ENCODE measurements at places on chromosomes 2 and 18.

DNA sequence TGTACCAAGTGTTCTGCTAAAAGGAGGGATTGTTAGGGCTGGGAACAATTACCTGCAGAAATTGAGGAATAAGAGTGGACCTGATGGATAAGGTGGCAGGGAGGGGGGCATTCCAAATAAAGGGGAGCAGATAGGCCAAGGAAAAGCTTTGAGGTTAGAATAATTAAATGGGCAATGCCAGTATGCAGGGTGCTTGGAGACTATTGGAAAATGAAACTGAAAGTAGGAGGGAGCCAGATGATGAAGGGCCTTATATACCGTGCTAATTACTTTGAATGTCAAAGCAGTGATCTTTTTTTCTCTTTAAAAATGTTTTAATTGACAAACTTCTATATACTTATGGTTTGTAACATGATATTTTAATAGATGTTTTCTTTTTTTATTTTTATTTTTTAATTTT is 42.9 kb downstream of the MMADHC start:
- no peak for DNase-seq

DNA sequence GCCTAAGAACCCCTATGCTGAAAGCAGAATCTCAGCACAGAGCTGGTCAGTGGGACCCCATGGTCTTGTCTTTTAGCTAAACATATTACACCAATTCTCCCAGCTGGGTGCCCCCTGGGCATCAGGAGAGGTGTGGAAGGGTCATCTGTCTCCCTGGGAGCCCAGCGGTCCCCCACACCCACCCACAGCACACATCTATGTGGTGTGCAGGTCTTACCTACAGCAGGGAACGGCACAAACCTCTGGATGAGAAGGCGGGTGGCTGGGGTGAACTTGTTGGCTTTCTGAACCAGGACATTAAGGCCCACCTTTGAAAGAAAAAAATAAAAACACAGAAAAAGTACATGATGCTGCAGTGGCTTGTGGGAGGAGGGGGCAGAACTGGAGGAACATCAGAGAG is 70.7 kb downstream of the EMX1 start:
- DNase-seq = no peak

DNA sequence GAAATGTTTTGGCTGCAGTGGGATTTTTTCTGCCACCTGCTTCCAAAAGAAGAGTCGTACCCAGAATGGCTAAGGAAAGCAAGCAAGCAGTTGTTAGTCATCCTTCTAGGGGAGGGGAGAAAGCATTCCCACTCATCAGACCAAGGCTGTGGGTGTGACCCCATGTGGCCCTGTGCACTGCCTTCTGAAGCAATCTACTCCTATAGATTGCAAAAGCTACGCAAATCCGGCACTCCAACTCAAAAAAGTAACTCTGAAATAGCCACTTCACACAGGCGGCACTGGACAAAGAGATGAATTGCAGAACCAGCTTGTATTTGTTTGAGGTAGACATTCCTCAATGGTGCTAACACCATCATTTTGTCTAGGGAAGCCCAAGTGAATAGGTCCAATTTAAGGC is 44.3 kb downstream of the ST3GAL5 start:
- no peak for DNase-seq

DNA sequence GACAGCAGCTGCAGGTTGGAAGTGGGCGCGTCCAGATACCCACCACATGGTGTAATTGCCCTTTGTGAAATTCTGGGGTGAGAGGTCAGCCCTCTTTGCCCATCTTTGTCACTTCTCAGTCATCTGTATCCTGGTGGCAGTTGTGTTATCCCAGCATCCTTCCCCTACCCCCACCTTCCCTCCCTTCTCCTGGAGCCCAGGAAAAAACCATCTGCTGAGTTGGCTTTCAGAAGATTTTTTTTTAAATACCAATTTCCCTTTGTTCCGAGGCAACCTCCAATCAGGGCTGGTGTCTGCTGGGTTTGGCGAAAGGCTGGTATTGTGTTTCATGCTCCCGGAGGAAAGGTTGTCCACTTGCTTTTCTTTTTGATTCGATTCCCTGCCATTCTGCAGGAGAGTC is 35.2 kb downstream of the SETBP1 start:
- DNase-seq = no peak

DNA sequence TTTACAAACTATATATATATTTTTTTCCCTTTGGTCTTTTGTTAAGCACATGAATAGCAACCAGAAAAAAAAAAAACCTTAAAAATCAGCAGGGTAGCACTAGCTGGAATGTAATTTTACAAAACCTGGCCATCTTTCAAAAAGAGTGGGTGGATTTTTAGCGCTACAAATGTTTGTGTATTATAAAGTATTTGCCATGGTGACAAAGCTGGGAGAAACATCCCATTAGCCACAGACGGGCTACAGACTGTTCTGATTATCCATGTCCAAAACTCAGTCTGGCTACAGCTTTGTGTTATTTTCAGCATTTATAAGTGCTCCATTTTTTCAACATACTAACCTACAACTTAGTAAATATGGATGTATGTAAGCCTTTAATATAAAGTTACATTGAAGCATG is 249.5 kb upstream of the TANK start:
- no peak for DNase-seq

DNA sequence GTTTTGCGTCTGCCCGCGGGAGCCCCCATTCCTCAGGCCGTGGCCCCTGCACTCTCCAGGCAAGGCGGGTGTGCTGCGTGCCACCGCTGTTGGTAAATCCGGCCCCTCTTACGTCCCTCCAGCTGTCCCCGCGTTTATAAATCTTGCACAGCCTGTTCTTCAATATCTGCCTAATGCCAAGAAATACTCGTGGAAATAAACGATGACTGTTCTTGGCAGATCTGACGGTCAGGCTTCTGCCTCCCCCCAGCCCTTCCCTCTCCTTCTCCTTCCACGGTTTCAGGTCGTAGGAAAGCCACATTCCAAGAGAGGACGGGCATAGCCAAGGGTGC is 20.5 kb downstream of the ODC1 start:
- DNase-seq = no peak

- no peak for DNase-seq
Observed at GRCh38 chr2:138724327-138724726, 55.9 kb downstream of the NXPH2 start.

DNA sequence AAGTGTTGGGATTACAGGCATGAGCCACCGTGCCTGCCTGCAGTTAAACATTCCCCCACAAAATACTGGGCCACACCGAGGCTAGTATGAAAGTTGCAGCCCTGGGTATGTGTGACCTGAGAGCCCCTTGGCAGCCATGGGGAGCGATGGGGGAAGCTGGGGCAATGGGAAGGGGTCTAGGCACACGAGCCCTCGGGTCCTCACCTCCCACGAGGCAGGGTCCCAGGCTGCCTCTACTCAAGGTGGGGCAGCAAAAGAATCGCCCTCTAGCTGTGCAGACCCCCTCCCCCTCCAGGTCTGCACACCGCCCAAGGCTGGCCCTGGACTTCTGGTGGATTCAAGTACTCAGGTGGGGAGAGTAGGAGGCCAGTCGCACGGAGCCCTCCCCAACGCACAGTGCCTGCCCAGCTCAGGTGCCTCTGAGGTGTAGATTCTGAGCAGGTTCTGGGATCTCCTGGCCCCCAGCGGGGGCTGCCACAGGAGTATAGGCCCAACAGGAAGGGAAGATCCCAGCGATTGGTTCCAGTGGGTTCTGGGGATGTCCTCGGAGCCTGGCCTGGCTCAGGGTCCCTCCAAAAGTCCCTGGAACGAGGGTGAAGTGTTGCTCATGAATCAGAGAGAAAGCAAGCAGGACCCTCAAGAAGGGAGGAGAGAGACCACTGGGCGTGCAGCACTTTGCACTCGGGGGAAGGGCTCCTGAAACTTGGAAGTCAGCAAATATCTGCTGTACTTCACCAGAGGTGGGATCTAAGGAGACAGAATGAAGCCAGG is 2.6 kb downstream of the GPR35 start:
- no peak for DNase-seq

DNA sequence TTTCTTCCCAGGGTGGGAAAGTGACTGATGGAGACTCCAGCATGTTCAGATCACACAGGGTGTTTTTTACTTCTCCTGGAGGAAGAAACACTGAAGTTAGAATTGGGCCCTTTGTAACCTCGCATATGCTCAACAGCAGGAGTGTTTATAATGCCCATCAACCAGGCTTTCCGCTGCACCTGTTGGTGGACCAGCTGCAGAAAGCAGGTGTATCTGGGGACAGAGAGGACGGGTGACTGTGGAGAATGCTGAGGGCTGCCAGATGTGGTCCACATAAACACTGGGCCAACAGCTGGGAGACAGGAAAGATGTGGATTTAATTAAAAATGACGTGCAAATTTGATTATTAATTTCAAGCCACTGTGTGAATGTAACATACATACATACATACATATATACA is 335.5 kb upstream of the SPRED2 start:
- DNase-seq = no peak

- no peak for DNase-seq
Observed at GRCh38 chr2:19664646-19665045, 237.1 kb downstream of the TTC32 start.

DNA sequence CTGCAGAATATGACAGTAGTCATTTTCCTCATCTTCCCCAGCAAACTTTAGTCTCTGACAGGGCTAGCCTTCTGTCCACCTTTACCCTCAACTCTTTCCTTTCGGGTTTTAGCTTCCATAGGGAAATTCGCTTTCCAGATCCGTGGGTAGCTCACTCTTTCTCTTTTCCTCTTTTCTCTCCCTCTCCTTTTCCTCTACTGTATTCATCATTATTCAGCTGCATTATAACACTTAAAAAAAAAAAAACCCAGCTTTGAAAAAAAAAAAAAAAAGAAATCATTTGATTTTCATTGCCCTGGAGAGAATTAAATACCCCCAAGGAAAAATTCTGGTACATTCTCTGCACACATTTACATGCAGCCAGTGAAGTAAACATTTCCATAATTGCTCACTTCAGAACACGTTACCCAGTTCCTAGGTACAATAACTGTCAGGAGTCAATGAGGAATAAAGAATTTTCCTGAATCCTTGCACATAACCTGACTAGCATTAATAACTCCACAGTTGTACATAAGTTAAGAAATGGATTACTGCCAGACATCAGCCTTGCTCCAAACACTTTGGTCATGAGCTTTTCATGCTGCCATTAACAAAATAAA is 63.5 kb downstream of the ZNF521 start:
- no peak for DNase-seq

DNA sequence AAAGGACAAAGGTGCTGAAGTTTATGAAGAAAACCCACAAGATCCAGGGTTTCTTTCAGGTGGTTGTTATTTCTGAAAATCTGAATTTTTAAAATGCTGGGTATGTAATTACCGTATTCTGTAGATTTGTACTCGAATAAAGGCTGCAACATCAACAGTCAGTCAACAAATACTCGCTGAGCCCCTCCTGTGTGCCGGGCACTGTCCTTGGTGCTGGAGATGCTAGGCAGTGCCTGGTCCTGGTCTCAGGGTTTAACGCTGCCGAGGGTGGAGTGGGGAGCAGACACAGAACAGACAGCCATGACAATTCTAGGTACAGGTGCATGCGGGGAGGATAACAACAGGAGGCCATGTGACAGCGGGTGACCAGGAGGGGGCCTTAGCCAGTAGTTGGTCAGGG is 27.2 kb upstream of the PDIA6 start:
- no peak for DNase-seq

GRCh38 chr2:71858071-71858470 is 289.6 kb downstream of the CYP26B1 start:
- no peak for DNase-seq

GRCh38 chr2:84290537-84290936 is 168.5 kb downstream of the SUCLG1 start:
- no peak for DNase-seq

- no peak for DNase-seq
Observed at GRCh38 chr2:72330652-72331051, 183.0 kb upstream of the CYP26B1 start.

- no peak for DNase-seq
Observed at GRCh38 chr2:209468846-209469245, 45.0 kb downstream of the MAP2 start.
